ENCODE measurements at places on chromosomes 12 and 14.

DNA sequence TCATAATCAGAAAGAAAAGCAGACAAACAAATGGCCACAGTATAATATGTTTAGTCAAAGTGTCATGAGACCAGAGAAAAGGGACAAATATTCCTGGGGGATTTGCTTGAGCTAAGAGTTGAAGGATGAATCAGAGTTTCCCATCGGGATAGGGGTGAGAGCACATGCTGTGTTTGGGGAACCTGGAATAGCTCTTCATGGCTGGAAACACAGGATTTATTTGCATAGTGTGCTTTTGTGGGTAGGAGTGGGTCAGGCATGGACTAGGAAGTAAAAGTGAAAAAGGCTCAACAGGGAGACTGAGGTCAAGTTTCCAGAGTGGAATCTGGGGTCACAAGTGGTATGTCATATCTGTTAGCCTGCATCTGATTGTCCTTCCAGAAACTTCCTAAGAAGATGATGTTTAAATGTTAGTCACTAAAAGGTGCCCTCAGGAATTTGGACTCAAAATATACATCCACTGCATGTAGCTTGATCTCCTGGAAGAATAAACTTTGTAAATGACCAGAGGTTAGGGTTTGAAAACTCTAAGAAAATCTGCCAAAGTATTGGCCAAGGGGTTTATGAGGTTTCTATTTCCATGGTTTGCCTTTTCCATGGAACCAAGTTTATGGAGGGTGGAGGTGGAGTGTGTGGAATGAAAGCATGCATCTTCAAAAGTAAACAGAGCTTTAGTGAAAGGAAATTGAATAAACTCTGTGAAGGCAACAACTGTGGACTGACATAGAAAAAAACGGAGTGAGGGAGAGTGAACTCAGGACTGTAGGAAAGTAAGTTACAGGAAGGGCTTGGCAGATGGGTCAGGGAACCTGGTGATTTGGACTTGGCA is 344.6 kb downstream of the C12orf75 start:
- DNase-seq: no peak

GRCh38 chr12:130977743-130978095 is 24.0 kb downstream of the ADGRD1 start:
- DNase-seq: no peak

GRCh38 chr12:115756804-115757203 is 520.7 kb downstream of the MED13L start:
- DNase-seq: no peak

DNA sequence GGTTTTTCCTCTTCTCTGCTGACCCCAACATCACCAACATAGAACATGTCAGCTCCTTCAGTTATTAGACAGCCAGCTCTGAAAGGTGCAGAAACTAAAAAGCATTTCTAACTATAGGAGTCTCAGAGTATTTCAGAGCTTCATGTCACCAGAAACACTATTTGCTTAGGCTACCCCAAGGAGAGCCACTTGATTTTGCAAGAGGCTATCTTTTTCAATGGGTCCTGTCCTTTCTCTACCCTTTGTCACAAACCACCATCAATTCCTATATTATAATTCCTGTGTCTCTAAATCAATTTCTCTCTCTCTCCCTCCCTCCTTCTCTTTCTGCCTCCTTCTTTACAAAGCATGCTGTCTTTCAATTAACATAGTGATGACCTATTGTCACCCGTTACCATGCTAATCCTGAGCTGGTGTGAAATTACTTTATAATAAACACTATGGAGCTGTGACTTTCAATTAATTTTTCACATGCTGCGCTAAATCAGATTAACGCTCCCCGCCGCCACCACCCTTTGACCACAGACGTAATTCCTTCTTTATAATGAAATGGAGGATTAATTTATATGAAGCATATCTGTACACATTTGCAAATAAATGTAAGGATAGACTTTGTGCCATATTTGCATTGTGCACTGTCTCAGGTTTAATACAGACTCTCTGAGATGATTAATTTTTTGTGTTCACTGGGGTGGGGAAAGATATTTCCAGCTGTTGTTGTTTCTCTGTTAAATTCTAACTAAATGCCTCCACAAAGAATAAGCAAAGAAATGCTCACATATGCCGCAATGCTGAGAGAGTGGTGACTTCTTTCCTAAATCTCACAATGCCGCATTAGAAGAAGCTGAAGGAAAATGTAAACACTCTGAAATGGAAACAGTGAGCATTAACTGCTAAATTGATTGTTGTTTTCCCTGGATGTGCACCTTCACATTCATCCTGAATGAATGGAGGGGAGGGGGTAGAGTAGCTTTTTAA is 418.6 kb downstream of the PDZRN4 start:
- DNase-seq: no peak

Measured in activated T-helper 9 cell treated with anti-CD3 and anti-CD28 coated beads, Interleukin-2, amount 50 U/mL, for 16 hours (primary cell).